Left ventricle myocardium inferior (tissue), 1 donor: ENCODE measurements at places on chromosomes 3 and 15.
A peak's percentile ranks its signal among the peaks of the same experiment; 100 is the strongest.

DNA sequence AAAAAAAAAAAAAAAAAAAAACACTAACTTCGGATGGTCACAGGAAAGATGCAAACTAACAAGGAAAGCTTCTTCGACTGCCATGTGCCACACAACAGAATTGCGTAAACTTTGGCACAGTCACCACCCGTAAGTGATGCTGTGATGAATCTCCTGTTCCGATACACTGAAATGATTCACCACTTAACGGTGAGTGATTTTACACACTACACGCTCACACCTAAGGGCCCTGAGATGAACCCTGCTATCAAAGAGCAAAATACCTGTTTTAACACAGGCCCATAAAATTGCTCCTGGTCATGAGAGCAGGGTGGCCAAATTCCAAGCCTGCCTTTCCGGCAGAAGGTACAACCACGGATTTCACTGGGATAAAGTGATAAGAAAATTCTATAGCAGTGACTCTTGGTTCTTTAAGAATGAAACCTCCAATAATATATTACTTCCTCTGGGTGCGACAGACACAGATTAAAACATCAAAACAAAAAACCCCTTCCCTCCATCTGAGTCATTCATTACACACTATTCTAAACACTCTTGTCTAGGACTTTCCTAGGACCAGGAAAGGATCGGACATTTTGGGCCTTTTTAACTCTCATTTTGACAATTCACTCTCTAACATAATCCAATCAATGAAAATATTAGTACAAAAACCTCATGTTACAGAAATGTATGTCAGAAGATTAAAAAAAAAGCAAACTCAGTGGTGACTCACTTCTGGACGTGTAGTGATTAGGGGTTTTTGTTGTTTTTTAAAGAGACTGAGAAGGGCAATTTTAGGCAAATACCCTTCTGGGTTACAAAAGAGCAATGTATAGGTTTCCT is 28.3 kb downstream of the LRIG1 start:
- no peak for DNase-seq

GRCh38 chr3:33834096-33834453 is 35.6 kb downstream of the PDCD6IP start:
- no peak for DNase-seq

DNA sequence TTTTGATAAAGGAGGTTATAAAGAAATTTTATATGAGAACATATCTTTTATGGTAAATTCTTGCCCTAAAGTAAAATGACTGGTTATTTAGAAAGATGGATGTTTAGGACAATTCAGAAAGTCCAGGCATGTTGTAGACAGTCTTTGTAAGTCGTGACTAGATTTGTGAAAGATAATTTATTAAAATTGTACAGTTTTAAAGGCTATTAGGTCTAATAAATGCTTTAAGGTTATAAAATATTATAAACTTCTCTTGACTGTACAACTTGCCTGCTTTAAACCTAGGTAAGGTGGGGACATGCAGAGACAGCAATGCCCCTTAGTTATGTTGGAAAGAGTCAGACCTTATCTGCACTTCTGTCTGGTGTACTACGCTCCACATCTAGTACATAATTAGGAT is 933.5 kb downstream of the SI start:
- no peak for DNase-seq

DNA sequence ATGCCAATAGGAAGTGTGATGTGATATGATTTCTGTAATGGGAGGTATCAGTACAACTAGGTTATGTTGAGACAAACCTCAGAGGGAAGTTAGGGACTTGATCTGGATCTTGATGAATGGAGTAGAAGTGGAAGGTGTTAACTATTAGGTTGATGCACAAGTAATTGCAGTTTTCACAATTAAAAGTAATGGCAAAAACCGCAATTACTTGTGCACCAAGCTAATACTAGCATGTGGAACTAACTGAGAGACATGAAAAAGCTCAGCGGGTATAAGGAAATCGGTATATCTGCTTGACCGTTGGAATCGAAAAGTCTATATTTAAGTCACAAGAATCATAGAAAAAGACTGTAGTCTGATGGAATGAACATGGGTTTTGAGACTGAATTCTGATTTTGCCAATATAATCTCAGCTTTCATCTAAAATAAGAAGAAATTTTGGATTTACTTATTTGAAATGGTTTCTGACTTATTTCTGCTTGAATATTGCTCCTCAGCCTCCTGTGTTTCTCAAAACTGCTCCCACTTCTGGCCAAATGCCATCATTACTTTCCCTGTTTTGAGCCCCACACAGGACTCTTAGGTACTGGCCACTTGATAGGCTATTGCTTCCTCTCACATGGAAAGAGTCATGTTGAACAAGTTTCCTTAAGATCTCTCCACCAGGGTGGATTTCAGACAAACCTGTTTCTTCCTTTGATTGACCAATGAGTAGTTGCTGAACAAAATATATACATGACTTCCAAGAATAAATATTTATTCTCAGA is 271.5 kb upstream of the COL8A1 start:
- DNase-seq = no peak

GRCh38 chr3:29092348-29092747 is 188.5 kb upstream of the RBMS3 start:
- DNase-seq = no peak

DNA sequence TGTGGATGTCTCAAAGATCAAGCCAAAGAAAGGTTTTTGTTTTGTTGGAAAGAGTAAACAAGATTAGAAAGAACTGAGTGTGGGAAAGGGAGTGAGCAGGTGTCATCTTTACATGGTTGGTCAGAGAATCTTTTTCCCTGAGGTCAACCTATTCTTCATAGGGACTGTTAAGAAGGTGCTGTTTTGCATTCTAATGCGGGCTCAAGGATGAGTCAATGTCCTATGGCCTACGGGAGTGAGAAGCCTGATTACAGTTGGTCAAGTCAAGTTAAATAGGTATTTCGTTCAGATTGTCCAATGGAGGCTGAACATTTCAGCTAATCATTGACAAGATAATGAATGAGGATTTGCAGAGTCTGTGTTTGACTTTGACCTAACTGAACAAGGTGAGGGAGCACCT is 491.2 kb upstream of the PDZRN3 start:
- DNase-seq = no peak

DNA sequence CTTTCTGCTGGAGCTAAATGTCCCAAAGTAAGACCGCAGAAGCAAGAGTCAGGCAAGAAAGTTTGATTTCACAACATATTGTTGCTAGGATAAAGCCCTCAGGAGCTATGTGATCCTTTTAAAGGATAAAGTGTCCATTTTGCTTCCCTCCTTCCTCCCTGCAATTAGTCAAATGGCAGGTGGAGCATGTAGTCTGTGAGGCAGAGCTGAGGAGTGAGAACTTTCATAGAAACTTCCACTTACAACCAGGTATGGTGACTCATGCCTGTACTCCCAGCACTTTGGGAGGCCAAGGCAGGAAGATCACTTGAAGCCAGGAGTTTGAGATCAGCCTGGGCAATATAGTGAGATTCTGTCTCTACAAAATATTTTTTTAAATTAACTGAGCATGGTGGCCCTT is 25.2 kb upstream of the RHCG start:
- DNase-seq = no peak

GRCh38 chr3:117011687-117012250 is 302.2 kb downstream of the TUSC7 start:
- no peak for DNase-seq

GRCh38 chr15:96421178-96421601 is 90.7 kb downstream of the NR2F2 start:
- DNase-seq = no peak

- no peak for DNase-seq
Observed at GRCh38 chr3:45545476-45545875, 49.1 kb upstream of the LIMD1 start.

DNA sequence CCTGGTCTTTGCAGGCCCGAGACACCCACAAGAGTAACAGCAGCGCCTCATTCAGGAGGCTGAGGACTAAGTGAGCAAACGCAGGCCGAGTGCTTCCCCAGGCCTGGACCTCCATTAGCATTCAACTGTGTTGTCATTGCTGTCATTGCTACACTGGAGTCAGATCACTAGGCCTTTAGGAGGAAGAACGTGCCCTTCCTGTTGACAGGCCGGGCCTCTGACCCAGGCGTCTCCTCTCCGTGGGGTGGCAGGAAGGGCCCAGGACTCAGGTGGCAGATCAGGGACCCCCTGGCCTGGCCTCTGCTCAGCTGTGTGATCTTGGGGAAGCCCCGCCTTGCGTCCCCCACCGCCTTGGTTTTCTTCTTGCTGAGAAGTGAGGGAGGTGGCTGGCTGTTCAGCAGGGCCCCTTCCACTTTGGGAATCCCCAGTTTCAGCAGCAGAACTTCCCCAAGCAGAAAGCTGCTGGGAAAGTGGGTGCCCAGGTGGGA is 19.1 kb downstream of the ZDHHC19 start:
- no peak for DNase-seq

DNA sequence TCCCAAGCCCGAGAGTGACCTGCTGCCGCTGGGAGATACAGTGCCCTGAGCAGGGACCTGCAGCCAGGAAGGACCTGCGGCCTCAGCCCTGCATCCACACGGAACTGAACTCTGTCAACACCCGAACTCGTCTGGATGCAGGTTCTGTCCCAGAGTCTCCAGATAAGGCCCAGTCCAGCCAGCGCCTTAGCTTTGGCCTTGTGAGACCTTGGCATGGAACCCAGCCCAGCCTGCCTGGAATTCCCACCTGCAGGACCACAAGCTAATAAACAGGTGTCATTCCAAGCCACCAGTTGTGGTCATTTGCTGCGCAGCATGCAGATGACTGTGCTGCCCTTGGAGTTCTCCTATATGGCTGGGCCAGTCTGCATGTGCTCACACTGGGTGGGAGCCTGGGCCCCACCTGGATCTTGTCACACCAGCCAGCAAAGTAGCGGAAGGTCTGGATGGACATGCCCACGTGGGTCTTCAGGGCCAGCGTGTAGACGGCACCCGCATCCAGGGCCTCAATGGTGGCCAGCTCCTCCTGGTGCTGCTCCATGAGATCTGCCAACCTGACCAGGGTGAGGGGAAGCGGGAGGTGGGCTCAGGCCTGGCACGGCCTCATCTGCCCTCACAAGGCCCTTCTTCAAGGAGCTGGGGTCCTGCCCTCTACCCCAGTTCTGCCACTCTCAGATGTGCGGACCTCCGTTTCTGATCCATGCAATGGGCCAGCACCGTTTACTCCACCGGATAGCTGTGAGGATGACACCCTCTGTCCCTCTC is 47.2 kb upstream of the SLC41A3 start:
- DNase-seq = peak; percentile 8

GRCh38 chr15:80405970-80406369 is 1.8 kb downstream of the ARNT2 start:
- DNase-seq = no peak

- no peak for DNase-seq
Observed at GRCh38 chr3:38782148-38782547, 33.9 kb downstream of the SCN10A start.

GRCh38 chr15:87758794-87759418 is 497.6 kb downstream of the NTRK3 start:
- no peak for DNase-seq

DNA sequence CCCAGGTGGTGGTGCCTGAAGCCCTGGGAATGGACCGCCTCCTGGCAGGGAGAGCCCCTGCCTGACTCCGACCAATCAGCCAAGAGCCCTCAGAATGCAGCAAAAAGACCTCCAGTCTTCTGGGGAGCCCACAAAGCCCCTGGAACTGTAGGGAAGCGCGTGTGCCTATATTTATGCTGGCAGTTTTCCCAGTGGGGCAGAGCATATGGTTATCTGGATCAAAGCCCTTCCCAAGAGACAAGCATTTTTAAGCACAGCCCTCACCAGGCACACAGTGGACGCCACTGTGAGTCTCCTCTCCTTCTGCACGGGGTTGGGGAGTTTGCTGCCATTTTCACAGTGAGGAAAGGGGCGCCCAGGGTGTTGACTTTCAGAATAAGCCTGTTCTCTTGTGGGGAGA is 80.9 kb upstream of the RPL32 start:
- DNase-seq = no peak

DNA sequence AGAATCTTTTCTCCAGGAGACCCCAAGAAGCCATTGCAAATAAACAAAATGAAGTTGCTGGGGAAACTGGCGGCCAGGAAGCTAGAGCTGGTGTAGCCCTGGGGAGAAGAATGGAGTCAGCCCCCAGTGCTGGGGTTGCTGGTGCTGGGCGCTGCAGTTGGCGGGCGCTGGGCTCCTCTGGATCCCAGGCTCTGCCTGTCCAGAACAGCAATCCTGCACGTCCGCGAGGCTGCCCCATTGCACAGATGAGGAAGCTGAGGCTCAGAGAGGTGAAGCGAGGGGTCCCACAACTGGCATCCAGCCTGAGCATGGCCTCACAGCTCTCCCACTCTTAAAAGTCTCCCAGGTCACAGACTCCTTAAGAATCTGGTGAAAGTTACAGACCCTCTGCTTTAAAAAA is 161.1 kb downstream of the OR4M2 start:
- no peak for DNase-seq

GRCh38 chr3:102084704-102085103 is 235.4 kb downstream of the NFKBIZ start:
- no peak for DNase-seq

- no peak for DNase-seq
Observed at GRCh38 chr3:122688996-122689395, 8.4 kb downstream of the PARP14 start.

- DNase-seq = no peak
Observed at GRCh38 chr15:74123131-74123429, 7.3 kb upstream of the ISLR2 start.

- DNase-seq = no peak
Observed at GRCh38 chr15:72141171-72142084, 23.2 kb downstream of the SENP8 start.

DNA sequence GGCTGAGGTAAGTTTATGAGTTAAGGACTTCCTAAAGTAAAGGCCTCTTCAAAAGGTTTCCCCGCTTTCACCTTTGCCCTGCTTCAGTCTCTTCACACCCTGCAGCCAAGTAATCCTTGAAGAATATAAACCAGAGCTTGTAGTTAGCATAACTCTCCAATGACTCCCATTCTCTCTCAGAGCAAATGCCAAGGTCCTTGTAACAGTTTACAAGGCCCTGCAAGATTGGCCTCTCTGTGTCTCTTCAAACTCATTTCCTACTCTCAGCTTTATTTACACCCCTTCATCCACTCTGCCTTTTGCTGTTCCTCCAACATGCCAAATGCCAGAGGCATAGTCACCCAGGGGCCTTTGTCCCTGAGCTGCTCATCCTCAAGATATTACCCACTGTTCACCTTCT is 60.5 kb upstream of the MME start:
- no peak for DNase-seq

DNA sequence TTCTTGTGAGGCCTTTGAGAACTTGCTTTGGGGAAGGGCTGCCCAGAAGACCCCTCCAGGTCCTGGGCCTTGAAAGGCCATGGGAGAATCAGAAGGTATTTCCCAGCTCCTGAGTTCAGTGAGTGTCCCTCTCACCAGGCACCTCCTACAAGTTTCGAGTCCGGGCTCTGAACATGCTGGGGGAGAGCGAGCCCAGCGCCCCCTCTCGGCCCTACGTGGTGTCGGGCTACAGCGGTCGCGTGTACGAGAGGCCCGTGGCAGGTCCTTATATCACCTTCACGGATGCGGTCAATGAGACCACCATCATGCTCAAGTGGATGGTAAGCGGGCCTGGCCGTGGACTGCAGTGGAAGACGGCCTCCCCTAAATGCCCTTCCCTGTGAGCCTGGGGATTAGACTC is 68.3 kb downstream of the BOC start:
- no peak for DNase-seq

GRCh38 chr3:65871305-65872141 is 167.2 kb downstream of the MAGI1 start:
- DNase-seq = peak; percentile 40
